CMK (cell line): ENCODE measurements at places on chromosomes 1 and 21.

DNA sequence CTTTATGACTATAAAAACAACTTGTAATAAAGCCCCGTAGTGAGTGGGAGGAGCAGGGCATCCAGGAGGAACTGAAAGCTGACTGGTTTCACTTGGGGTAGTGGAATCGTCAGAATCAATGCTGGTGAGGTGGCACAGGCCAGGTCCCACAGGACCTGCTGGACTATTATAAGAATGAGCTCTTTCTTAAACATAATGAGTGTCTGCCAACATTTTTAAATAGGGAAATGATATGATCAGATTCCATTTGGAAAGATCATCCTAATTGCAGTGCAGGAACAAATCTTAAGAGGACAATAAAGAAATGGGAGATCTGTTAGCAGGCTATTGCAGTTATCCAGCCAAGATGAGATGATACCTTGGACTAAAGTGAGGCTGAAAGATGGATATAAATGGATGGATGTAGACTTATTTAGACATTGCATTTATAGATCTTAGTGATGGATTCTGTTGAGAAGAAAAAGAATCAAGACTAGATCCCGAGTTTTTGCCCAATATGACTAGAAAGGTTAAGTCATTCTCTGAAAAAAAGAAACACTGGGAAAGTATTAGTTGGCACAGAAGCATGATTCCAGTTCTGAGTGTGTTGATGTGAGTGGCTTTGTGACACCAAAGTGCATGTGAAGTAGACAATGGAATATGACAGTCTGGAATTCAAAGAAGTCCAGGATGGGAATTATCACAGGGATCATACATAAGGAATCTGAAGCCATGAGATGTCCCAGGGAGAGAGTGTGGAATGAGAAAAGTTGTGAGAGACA, 153.3 kb upstream of the SGIP1 start:
- no peak for DNase-seq

- no peak for DNase-seq
These were observed 601.9 kb downstream of the MRPL39 start for GRCh38 chr21:25005388-25005787.

GRCh38 chr1:91073299-91073698, 51.5 kb upstream of the ZNF644 start:
- DNase-seq = no peak

DNA sequence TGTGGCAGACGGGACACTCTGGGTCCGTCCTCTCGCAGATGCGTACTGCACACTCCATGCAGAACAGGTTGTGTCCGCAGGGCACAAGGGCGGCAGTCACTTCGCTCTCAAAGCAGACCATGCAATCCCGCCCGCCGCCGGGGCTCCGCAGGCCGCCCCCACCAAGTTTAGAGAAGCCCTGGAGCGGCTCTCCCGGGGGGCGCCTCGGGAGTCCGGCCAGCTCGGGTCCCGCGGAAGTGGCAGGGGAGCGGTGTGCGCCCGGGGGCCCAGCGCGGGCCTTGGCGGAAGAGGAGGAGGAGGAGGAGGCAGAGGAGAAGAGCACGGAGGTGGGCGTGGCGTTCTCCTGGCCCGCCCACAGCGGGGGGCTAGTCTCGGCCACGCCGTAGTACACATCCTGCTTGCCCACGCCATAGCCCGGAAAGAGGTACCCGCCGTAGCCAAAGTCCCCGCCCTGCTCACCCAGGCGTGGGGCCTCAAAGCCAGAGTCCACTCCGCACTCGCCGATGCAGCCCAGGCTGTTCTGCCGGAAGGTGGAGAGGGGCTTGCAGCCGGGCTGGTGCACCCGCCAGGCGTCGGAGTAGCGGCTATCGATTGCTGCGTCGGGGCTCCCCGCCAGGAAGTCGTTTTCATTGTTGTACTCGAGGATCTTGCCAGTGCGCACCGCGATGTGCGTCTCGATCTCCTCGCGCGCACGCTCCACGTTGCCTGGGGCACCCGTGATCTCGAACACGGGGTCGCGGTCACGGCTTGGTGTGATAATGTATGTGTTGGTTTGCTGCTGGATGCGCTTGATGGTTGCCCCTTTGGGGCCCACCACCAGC, 5.4 kb downstream of the MEX3A start:
- peak; percentile 82 for DNase-seq

GRCh38 chr1:26530895-26531598, 1.5 kb downstream of the RPS6KA1 start:
- peak; percentile 45 for DNase-seq

- DNase-seq = no peak
These were observed 59.0 kb downstream of the NDUFS5 start for GRCh38 chr1:39085174-39085573.

DNA sequence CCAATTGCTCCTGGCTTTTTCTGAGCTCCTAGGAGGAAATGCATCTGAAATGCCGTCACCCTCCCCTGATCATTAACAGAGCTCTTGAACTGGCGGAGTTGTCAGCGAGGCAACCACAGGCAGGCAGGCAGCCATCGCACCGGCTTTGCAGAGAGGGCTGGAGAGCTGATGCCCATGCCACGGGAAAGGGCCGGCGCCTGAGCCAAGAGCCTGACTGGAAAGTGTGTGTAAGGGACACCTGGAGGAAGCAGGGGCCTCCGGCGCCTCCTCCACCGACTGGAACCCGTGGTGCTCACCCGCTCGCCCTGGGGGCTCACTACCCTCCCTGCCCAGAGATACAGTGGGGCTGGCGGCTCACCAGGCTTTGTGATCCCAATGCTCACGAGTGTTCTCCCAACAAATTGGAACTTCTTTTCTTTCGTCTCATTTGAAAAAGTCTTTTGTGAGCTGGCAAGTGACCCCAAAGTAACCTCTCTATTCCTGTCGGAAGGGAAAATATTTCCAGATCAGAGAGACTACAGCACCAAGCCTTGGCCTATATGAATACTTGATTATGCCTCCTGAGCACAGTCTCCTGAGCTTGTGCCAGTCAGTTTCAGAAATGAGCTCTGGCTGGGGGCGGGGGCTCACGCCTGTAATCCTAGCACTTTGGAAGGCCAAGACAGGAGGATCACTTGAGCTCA, 97.7 kb upstream of the SLC25A33 start:
- DNase-seq = no peak

DNA sequence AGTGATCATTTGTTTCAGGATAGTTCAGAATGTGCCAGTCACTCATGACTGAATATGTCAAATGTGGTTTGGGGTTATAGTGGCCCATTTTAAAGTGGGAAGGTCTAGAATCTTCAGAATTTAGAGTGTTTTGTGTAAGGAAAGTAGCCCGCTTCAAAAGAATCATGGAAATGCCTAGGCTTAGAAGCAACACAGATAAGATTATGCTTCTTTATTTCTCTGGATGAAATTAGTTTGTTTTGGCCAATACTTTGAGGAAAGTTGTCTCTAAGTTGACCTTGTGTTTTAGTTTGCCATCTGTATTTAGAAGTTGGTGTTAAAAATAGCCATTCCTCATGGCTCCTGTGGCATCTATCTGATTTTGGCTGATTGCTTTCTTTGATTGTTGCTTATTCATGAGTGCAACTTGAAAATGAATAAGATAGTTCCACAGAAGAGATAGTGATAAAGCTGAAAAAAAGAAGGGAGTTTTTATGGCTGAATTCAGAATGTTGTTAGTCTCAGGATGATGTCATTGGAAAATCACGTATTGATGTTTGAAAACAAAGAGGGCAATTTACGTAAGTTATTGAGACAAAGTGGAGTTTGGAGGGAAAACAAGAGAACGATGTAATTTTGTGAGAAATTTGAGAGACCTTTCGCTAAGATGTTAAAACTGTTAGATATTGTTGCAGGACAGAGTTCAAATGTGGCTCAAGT, 71.9 kb downstream of the PLA2G4A start:
- no peak for DNase-seq

- no peak for DNase-seq
These were observed 27.0 kb upstream of the TMEM39B start for GRCh38 chr1:32045772-32046171.

DNA sequence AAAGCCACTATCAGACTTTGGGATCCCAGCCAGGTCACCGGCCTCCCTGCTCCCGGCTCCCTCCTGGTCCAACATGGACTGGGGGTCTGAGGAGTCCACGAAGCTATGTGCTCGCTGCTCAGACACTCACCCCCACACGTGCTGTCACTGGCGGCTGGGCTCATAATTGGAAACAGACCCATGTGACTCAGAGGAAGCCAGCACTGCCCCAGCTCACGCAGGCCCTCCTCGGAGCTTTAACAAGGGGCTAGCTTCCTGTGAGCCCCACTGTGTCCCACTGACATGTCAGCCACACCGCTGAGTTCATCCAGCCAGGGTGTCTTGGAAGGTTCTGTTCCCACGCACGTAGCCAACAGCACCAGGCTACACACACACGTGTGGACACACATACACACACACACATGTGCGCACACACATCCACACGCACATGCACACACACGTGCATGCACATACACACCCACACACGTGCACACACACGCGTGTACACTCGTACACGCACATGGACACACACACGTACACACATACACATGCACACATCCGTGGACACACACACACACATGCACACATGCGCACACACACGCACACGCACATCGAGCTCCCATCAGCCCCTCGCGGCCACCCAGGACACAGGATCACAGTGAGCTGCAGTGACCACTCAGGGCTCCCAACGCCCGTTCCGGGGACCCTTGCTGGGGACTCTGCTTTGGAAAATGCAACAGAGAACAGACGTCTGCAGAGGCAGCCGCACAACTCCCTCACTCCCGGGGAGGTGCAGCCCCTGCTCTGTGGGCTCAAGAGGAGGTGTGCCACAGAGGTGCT, 18.4 kb upstream of the COL6A2 start:
- DNase-seq = no peak

DNA sequence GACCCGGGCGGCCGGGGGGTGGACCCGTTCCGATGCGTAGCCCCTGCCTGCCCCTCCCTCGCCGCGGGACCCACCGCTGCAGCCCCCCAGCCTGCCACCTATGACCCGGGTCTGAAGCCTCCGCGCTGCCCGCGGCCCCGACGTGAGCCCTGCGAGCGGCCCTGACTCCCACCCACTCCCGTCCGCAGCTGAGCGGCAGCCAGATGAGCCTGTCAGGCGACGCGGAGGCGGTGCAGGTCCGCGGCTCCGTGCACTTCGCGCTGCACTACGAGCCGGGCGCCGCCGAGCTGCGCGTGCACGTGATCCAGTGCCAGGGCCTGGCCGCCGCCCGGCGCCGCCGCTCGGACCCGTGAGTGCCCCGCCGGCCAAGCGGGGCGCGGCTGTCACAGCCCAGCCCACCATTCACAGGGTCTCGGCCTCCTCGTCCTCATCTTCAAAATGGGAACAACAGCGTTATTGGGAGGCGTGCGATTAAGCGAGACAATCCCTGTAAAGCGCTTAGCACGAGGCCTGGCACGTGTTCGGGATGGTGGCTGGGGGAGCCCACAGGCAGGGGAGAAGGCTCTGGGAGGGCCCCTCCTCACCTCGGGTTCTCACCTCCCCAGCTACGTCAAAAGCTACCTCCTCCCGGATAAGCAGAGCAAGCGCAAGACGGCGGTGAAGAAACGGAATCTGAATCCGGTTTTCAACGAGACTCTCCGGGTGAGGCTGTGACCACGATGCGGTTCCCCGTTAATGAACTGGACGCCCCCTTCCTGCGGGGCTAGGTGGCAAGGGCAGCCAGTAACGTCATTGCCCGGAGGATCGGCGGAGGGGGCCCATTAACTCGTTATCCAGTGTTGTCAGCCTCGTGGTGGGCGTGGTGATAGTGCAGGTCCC, 8.2 kb downstream of the SYTL1 start:
- no peak for DNase-seq

DNA sequence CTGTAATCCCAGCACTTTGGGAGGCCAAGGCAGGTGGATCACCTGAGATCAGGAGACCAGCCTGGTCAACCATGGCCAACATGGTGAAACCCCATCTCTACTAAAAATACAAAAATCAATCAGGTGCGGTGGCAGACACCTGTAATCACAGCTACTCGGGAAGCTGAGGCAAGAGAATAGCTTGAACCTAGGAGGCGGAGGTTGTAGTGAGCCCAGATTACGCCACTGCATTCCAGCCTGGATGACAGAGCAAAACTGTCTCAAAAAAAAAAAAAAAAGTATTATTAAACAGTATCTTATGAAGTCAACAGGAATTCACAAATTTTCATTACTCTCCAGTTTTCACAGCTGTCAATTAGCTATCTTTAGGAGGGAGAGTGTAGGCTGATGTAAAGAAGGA, 3.8 kb downstream of the ACBD6 start:
- no peak for DNase-seq

GRCh38 chr1:156928043-156928602, 7.7 kb downstream of the LRRC71 start:
- no peak for DNase-seq

DNA sequence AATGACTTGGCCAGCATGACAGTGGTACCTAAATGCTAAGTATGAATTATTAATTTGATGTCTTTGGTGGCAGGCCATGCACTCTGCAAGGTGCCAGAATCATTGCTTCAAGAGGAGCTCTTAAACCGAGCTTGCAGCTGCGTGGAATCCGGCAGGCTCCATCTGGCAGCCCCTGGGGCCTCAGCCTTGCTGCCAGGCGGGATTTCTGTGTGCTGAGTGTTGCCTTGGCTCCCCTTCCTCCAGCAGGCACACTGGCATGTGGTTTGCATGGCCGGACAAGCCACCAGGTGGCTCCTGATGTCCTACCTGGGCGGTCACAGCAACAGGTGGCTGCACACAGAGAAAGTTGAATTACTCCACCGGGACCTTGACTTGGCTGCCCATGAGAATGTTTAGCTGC, 155.4 kb downstream of the URB2 start:
- DNase-seq = no peak

GRCh38 chr1:172145656-172146055, 274.8 kb upstream of the C1orf105 start:
- DNase-seq = no peak

- no peak for DNase-seq
These were observed 256.5 kb downstream of the NFIA start for GRCh38 chr1:61338899-61339298.

DNA sequence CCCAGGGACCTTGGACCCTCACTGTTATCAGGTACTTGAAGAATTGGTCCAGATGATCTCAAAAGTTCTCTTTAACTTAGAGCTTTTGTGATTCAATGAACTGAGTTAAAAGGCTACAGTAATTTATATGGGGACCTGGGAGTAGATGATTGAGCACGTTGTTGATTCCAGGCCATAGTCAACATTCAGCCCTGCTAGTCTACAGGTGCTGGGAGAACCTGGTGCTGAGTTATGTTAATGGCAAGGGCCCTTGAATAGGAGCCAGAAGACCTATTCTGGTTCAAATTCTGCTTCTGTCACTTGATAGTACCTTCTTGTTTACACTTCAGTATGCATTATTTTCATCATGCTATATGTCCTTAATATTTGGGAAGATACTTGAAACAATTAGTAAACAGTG, 11.2 kb downstream of the DYRK3 start:
- no peak for DNase-seq
